ENCODE measurements at places on chromosomes 5 and 9.

- no peak for DNase-seq
Observed at GRCh38 chr9:126366366-126367011, 39.9 kb downstream of the MVB12B start.

GRCh38 chr5:180785794-180786221 lies 16.8 kb downstream of the MGAT1 start:
- DNase-seq, result no peak

GRCh38 chr5:68182094-68182493 lies 33.5 kb upstream of the PIK3R1 start:
- DNase-seq, result no peak

DNA sequence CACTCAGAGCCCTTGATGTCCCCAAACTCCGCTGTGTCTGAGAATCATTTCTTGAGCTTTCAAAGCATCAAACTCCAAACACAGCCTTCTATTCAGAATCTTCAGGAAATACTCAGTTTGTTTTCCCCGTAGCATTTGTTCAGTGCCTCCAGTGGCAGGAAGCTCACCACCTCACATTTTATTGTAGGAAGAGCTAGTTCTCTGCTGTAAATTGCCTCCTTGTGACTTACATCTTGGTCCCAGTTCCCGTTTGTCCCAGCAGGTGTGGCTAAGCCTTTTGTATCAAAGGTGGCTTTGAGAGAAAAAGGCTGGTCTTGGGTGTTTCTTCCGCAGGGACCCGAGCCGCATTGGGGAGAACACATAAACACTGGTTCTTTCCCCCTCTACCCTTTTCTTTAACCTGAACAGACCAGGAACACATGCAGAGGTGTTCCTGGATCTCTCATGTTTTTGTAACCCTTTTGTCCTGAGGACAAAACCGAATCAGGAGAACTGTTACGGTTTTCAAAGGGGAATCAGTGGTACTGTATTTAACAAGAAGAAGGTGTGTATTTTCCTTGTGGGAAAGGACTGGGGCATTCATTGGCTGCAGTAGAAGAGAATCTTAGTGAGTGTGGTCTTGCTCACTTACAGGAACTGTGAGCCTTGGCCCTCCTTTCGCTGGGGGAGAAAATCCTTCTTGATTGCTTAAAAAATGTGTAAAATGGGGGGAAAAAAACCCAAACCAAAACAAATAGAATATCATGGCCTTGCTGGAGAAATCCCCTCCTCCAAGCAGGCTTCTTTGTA lies 1.9 kb downstream of the OSMR start:
- DNase-seq, result no peak

GRCh38 chr5:174166231-174167079 lies 120.9 kb downstream of the NSG2 start:
- DNase-seq, result no peak

DNA sequence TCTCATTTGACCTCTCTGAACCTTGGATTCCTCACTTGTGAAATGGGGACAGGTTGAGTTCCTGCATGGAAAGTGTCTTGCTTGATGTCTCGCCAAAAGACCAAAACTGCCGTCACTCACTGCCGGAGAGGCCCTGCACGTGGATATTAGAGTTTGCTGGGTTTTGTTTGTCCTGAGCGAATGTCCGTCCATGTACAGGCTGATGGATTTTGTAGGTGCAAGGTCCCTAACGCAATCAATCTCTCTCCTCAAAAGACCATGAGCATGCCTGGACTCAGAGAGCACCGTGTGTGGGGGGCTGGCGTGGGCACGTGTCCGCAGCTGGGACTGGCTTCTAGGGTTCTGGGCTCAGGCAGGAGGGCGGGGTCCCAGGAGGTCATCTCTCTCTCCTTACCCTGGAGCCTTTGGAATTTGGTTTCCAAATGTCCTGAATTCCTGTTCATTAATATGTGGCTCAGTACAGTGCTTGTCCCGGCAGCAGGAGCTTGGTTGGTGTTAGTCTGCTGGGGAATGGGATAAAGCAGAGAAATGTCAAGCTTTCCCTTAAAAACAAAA lies 146.0 kb upstream of the IER5L start:
- no peak for DNase-seq

GRCh38 chr9:26308328-26308727 lies 584.3 kb downstream of the CAAP1 start:
- no peak for DNase-seq

DNA sequence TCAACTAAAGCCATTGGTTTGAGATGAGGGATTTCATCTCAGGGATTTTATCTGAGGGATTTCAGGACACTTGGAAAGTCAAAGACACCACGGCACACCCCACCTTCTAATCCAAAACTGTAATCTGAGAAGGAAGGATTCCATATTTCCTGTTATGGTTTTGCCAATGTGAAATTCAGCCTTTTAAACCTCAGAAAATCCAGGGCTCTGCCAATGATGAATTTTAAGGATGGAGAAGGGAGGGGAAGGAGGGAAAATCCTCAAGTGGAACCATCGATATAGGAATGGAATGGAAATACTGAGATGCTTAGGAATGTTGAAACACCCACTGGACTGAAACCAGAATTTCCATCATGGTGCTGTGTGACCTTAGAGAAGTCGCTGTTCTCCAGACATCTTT lies 5.3 kb downstream of the C1QTNF3 start:
- no peak for DNase-seq

DNA sequence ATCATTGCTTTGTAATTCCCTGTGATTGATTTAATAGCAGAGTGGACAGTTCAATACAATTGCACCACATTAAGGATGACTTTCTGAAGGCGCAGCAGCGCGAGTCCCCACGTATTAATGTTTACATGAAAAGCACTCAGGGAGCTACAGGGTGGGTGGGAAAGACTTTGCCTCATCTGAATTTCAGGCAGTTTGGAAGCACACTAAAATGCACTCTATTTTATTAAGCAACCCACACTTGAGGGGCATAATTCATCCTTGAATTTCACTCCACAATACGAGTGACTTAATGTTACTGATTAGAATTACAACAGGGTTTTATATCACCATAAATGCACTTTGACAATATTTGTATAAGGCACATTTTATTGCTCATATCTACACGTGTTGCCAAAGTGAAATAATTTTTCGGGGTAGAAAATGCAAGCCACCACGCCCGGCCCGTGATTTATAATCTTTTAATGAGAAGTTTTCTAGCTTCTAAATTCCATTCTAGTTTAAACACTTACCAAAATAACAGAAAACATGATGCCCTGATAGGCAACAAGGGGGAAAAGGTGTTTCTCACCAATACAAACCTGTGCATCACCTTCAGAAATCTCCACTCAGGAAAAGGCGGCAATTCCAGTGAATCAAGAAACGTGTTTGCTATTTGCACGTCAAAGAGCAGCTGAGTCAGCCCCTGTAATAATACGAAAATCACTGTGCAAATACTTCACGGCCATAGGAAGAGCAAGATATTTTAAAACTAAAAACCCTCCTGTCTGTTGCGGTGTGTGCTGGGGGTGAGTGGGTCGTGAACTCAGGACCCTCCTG lies 40.5 kb downstream of the IRX4 start:
- DNase-seq, result no peak

DNA sequence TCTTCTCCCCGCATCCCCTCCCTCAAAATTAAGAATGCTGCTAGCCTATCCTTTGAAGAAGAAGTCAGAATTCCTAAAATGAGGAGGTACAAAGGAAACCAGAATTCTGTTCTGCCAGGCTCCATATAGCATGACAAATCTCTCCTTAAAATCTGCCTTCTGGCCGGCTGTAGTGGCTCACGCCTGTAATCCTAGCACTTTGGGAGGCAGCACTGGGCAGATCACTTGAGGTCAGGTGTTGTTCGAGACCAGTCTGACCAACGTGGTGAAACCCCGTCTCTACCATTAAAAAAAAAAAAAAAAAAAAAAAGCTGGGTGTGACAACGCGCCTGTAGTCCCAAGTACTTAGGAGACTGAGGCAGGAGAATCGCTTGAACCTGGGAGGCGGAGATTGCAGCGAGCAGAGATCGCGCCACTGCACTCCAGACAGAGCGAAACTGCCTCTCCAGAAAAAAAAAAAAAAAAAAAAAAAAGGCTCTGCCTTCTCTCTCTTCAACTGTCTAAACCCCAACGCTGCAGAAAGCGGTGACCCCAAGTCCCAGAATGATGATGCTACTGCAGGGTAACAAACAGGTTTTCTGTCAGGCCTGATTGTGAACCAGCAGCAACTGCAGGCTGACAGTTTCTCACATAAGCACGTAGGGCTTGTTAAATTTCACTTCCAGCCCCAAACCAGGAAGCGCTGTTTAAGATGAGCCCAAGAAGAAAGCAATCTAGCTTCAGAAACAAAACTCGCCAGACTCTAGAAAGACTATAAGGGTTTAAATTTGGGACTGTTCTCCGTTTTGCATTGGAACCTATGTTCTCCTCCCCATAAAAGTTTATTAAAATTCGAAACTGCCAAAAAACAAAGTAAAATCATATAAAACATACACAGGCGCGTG lies 963 bp upstream of the CAST start:
- DNase-seq, result peak; percentile 38

- DNase-seq, result no peak
Observed at GRCh38 chr5:151001436-151001835, 19.0 kb upstream of the GPX3 start.

- no peak for DNase-seq
Observed at GRCh38 chr9:26339796-26340195, 552.8 kb downstream of the CAAP1 start.

GRCh38 chr9:35726931-35727330 lies 5.1 kb downstream of the TLN1 start:
- no peak for DNase-seq

DNA sequence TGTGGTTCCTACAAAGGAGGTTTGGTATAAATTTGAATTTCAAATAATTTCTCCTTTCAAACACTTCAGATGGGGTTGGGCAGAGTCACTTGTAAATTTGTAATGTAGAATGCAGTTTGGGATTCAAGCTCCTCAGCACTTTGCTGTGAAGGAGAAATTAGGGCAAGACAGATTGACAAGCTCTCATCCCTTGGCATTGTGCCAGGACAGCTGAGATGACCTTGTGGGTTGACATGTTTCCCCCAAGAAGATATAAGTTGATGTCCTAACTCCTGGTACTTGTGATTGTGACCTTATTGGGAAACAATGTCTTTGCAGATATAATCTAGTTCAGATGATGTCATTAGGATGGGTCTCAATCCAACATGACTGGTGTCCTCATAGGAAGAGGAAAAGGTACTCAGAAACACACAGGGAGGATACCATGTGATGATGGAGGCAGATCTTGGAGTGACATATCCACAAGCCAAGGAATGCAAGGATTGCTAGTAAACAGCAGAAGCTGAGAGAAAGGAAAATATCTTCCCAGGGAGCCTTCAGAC lies 408.3 kb downstream of the MED10 start:
- DNase-seq, result no peak

Data from stromal cell of bone marrow (primary cell).